ENCODE measurements at places on chromosomes 1 and 21.

DNA sequence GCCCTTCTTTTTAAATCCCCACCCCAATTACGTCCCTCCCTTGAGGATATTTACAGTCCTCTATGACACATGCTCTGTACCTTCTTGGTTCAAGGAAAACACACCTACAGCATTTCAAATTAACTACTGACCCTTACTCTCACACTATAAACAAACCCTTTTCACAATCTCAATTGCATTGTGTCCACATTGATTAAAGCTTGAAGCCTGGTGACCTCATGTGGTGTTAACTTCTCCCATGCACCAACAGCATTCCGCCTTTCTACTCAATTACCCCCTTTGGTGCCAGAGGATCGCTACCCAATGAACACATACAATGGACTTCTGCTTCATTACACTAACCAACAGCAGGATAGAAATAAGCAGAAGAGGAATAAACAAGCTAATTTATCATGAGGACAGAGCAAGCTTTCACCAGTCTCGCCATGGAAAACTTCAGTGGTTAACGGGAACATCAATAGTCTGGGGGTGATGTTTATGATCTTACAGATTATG lies 15.2 kb downstream of the WLS start:
- DNase-seq = no peak

DNA sequence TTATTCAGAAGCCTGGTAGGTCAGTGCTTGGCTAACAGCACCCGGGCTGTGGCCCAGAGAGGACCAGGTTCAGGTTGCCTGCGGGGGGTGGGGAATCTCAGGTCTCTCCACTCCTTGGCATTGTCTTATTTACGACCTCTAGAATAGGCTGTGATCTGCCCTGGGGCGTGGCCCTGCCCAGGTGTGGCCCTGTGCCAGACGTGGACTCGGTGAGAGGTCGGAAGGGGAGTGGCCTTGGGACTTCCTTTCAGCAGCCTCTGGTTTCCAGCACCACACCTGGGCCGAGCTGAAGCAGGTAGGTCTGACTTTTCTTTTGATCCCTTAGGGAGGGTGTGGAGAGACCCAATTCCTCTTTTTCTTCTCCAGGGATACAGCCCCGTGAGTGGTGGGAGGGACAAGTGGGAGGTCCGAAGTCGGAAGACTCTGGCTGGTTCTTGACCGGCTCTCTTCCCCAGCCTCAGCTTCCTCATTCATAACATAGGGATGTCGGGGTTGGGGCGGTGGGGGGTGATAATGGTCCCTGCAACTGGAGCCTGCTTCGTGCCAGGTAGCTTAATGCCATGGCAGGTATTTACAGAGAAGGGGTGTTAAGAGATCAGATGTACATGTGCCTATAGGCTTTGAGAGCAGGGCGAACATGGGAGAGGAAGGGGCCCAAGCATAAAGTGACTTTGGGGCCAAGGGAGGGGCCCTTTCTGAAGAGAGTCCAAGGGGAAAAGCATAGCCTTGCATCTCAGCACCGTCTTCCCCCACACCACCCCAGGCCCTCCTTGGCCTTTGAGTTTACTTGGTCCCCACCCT lies 16.5 kb downstream of the ACOT11 start:
- no peak for DNase-seq

DNA sequence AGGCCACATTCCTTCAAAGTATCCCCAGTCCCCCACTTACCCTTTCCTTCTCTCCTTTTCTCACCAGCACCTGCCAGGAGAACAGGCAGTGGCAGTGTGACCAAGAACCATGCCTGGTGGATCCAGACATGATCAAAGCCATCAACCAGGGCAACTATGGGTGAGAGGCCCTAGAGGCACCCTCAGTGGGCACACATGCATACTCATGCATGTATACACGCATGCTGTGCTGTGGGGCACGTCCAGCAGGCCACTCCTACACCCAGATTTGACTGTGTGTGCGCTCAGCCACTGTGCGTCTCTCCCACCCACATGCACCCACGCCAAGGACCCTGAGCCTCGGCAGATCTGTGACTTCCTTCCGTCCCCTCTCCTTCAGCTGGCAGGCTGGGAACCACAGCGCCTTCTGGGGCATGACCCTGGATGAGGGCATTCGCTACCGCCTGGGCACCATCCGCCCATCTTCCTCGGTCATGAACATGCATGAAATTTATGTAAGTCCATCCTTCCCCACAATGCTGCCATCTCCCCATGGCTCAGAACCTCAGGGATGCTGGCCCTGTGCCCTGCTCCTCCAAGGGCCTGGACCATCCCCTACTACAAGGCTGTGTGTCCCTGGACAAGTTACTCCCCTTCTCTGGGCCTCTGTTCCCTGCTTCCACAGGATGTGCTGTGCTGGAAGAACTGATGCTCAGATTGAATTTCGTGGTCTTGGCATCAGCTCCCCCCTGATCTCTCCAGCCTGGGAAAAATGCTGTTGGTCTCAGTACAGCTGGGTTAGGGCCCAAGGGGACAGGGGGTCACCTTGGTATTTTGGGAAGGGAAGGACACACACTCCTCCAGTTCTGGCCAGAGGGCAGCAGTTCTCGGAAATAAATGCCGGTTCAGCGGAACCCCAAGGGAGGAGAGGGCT lies 7.0 kb downstream of the TINAGL1 start:
- no peak for DNase-seq

DNA sequence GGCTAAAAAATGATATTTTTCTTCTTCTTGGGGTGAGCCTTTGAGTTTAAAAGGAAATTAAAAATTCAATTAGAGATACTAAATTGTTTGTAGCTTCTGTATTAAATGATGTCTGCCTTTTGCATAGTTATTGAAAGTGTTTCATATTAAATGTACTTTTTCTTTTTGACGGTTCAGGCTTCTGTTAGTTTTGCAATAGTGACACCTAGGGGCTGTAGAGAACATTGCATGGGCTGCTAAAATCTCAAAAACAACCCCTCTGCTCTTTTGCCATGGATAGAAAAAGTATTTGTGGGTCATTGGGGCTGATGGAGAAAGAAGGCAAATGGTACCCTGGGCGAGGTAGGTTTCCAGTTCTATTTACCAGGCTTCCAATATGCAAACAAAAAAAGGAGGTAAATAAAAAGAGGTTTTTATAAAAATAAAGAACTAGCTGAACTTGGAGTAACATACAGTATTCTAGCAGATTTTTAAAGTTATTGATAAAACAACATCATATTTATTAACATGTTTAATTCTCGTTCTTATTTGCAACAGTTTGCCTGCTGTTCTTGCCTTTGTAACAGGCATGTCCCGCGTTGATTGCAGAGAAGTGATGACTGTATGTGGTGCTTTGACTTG lies 115.4 kb upstream of the HOOK1 start:
- DNase-seq = peak; percentile 50

GRCh38 chr1:219813294-219813693 lies 115.1 kb downstream of the SLC30A10 start:
- DNase-seq = no peak

DNA sequence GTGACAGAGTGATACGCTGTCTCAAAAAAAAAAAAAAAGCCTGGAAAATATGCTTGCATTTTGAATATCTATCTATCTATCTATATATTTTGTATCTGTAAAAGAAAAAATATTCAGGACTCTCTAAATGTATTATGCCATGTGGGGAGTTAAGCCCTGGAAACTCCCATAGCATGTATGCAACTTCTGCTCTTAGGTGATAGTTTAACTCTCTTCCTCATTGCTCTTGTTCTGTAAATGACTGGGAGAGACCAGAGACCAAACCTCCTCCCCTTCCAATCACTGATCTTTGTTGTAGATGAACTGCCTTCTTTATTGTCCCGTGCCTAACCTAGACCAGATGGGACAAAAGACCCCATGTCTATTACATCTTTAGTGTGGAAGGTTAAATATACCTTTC lies 37.6 kb upstream of the CAMTA1 start:
- no peak for DNase-seq

- DNase-seq = no peak
Measured at GRCh38 chr1:180560868-180561600, 2.3 kb downstream of the OVAAL start.

DNA sequence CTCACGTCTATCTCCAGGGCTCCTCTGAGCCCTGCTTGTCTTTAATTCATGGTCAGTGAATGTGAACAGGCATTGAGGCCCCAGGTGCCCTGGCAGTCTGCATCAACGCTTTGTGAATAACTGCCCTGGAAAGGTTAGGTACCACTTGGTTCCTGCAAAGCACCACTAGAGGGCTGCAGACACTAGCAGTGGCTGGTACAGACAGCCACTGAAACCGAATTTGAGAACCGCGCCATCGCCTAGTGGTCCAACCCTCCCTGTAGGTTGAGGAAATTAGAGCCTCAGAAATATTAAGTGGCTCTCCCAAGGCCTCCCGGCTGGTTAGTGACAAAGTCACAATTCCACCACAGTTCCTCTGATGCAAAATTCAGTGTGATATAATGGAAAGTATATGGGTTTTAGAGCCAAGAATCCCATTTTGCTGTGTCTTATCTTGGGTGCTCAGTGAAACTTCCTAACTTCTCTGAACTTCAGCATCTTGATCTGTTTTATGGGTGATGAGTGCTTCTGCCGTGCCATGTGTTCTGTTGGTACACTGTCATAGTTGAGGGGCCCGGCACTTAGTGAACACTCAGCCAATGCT lies 46.2 kb upstream of the BCL9 start:
- DNase-seq = peak; percentile 73

DNA sequence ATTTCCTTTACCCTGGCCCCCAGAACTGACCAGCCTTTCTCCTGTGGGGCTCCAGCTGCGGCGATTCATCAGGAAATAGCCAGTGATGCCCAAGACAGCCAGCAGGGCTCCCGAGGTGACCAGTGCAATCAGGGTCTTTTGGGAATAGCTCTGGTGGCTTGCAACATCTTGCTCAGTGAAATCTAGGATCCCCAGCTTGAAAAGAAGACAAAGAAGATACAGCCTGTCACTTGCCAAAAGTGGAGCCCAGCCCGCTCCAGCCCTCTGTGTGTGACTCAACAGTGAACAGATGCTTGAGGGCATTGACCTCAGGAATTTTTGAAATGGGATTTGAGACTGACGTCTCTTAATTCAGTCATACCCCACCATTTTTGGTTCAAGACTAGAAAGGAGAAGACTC lies 22.3 kb downstream of the CD34 start:
- no peak for DNase-seq
